ENCODE measurements at places on chromosomes 16 and 17.

DNA sequence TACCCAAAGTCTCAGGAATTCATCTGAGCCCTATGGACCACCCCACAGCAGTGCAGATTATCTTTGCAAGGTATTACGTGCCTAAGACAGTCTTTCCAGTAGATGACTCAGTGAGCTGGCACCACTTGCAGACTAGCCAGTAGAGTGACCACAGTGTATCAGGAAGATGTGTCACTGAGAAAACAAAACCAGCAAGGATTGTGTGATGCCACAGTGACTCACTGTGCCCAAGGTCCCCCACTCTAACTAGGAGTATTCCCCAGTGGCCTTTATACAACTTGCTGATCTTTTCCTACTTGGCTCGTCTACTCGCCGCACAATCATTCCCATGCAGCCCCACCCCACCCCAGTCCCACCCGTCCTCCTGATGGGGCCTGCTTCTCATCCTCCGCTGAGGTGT lies 26.8 kb upstream of the PRKCA start:
- no peaks in the 10 kb centered on the region for H3K4me1 ChIP-seq
- no peak for DNase-seq
- no peak overlapping the region for H3K4me3 ChIP-seq

- H3K27me3 ChIP-seq = peaks cover 10% of the 10 kb centered on the region
Measured at GRCh38 chr17:74852237-74853047, 7.2 kb downstream of the GRIN2C start.

DNA sequence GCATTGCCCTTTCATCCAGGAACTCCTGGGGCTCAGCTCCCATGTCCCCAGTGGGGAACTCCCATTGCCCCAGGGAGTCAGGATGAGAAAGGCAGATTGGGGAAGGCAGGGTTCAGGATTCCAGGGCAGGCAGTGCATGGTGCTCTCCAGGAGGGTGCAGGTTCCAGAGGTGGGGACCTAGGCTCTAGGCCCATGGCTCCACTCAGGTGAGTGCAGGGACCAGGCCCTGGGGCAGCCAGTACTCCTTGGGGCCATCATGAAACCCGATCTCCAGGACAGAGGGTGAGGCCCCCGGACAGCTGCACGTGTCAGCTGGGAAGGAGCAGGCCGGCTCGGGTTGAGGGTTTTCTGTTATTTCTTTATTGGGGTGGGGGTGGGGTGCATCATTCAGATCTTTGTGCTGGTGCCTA lies 1.3 kb upstream of the MTSS2 start:
- no peak for DNase-seq
- no peak overlapping the region for H3K27ac ChIP-seq
- H3K27me3 ChIP-seq = no peaks in the 10 kb centered on the region
- H3K4me1 ChIP-seq = peaks cover 12% of the 10 kb centered on the region

DNA sequence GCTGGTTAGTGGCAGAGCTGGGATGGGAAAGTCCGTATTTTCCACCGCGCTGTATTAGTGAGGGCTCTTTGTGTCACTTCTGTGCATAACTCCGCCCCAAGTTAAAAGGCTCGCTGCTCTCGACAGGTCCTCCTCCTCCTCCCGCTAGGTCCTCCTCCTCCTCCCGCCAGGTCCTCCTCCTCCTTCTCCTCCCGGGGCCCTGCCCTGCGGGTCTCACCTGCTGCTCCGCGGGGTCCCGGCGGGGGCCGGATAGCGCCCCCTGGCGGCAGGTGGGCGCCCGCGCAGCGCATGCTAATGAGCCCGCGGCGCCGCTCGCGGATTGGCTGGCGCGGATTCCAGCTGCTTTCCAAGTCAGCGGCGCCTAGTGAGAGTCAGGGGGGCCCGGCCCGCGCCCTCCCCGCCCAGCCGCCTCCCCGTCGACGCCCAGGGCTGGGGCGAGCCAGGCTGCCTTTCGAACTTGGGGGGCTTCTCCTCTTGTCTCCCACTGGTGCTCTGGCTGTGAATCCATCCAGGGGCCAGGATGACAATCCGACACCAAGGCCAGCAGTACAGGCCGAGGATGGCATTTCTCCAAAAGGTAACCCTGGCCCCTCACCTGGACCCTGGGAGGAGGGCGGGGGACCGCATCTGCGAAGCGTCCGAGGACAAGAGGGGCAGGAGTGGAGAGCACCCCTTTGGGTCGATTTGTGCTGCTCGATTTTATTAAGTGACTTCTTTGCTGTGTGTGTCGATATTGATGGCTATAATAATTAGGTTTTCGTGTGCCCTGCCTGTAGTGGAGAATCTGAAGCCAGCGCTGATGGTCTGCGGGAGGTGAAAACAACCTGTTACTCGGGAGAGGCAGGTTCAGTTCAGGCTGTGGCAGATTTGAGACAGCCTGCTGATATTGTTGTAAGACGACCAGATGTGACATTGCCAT lies at the start of gene RGS9:
TSS of gene RGS9 (plus strand) at position 350 of the 919 bp plus-strand sequence. CDS start at position 521, 171 bp downstream.
- no peak within 1 kb of the TSS for H3K27ac ChIP-seq
- H3K27me3 ChIP-seq = peaks cover 3% of the 10 kb centered on the region
- H3K4me3 ChIP-seq = peak within 1 kb of the TSS; percentile 51
- H3K4me1 ChIP-seq = peaks cover 14% of the 10 kb centered on the region
- H3K36me3 ChIP-seq = no peaks in the 10 kb centered on the region
- DNase-seq = peak; percentile 83

- no peak for DNase-seq
- no peaks in the 10 kb centered on the region for H3K36me3 ChIP-seq
- H3K4me1 ChIP-seq = no peaks in the 10 kb centered on the region
- H3K27ac ChIP-seq = no peak overlapping the region
- no peaks in the 10 kb centered on the region for H3K27me3 ChIP-seq
- H3K4me3 ChIP-seq = no peak overlapping the region
Measured at GRCh38 chr17:73283841-73284282, 22.2 kb upstream of the CPSF4L start.

DNA sequence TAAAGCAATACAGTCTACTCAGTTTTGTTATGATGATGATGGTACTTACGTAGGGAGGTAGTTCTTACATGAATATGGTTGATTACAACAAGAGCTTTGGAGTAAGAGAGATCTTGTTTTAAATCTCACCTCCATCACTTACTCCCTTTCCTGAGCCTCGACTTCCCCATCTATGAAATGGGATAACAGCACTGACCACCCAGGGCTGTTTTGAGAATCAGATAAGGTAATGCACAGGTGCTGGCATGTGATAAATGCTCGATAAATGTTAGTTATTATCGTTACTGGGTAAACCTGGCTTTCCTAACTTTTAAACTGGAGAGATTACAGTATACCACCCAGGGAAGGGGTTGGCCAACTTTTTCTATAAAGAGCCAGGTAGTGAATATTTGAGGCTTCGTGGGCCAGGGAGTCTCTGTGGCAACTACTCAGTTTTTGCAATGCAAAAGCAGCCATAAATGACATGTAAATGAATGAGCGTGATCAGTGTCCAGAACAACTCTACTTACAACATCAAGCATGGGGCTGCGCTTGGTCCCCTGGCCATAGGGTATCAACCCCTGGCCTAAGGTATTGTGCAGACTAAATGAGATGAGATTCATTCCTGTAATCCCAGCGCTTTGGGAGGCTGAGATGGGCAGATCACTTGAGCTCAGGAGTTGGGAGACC lies 73.7 kb downstream of the BMERB1 start:
- no peaks in the 10 kb centered on the region for H3K27me3 ChIP-seq
- DNase-seq = no peak
- peaks cover 10% of the 10 kb centered on the region for H3K4me1 ChIP-seq
- no peak overlapping the region for H3K27ac ChIP-seq
- no peak overlapping the region for H3K4me3 ChIP-seq
- H3K36me3 ChIP-seq = no peaks in the 10 kb centered on the region

DNA sequence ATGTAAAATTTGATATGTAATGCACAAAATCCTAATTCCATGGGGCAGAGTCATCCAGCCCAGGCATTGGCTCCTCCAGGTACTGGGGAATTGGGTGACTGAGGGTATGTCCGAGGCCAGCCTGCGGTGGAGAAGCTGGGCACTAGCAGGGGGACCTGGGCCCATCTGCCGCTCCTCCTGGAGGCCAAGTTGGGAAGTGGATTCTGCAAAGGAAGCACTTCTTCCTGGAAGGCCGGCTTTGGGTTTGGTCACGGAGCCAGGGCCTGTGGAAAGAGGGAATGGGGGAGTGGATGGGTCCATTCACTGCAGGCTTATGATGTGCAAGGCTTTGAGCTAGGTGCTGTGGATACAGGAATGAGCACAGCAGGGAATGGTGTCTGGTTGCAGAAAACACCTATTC lies 85.8 kb downstream of the GNAO1 start:
- H3K27ac ChIP-seq = no peak overlapping the region
- H3K4me1 ChIP-seq = peaks cover 3% of the 10 kb centered on the region
- no peak for DNase-seq
- peaks cover 3% of the 10 kb centered on the region for H3K27me3 ChIP-seq
- no peak overlapping the region for H3K4me3 ChIP-seq

DNA sequence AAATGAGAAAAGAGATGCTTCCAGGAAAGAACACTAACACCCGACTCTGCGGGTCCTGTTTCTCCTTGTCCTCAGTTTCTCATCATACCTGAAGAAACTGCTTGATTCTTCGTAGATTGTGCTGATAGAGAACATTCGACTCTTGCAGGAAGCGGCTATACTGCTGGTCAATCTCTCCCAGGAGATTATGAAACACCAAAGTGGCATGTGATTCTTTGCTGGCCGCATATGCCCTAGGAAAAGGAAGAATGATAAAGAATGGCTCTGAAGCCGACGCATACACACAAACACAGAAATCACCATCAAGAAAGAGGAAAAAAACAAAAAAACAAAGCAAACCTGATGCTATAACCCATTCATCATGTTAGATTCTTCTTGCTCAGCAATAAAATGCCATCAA lies 41.8 kb downstream of the STAT3 start:
- no peak for DNase-seq
- H3K4me3 ChIP-seq = no peak overlapping the region
- H3K4me1 ChIP-seq = peaks cover 13% of the 10 kb centered on the region
- peaks cover 47% of the 10 kb centered on the region for H3K36me3 ChIP-seq

- no peaks in the 10 kb centered on the region for H3K27me3 ChIP-seq
- DNase-seq = no peak
- H3K4me1 ChIP-seq = peaks cover 52% of the 10 kb centered on the region
- peak overlapping the region; percentile 99 for H3K4me3 ChIP-seq
- peaks cover 6% of the 10 kb centered on the region for H3K36me3 ChIP-seq
Measured at GRCh38 chr17:10698096-10698818, 863 bp downstream of the ADPRM start.

GRCh38 chr17:68356520-68356919 lies 65.2 kb downstream of the ARSG start:
- H3K36me3 ChIP-seq = no peaks in the 10 kb centered on the region
- peak; percentile 75 for DNase-seq
- peaks cover 62% of the 10 kb centered on the region for H3K4me1 ChIP-seq
- peak overlapping the region; percentile 60 for H3K27ac ChIP-seq
- peak overlapping the region; percentile 59 for H3K4me3 ChIP-seq

DNA sequence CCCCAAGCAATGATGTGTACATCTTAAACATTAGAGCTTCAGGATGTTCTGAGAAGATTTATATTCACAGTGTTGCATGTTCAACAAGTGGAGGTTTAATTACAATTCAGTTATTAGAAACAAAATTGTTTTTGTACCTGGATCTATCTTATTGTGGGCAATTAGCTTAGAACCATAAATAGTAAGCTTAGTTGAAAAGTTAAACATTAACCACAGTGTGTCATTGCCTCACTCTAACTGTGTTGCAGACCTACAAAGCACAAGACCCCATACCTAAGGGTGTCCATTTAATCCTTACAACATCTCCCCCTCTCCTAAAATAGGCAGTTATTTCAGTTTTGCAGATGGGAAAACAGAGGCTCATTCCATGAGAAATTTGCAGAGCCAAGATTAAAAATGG lies 632.0 kb upstream of the SOX9 start:
- DNase-seq = no peak
- H3K27me3 ChIP-seq = no peaks in the 10 kb centered on the region
- no peaks in the 10 kb centered on the region for H3K36me3 ChIP-seq
- no peak overlapping the region for H3K4me3 ChIP-seq
- no peak overlapping the region for H3K27ac ChIP-seq
- H3K4me1 ChIP-seq = no peaks in the 10 kb centered on the region

DNA sequence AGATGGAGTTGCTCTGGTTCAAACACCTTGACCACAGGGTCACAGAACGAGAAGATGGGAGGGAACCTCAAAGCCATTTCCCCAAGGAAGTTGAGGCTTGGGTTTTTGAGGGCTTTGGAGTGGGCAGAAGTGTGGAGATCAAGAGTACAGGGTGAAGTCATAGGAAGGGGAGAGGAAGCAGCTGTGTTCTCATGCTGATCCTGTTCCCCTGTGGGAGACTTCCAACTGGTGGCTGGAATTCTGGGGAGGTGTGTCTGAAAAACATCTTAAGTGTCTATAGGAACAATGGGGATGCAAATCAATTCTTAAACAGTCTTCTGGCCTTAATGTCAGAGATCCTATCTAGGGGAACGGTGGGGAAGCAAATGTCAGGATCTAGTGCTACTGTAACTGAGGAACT lies 38.8 kb upstream of the HSBP1 start:
- H3K36me3 ChIP-seq = no peaks in the 10 kb centered on the region
- H3K27me3 ChIP-seq = peaks cover 3% of the 10 kb centered on the region
- H3K4me3 ChIP-seq = no peak overlapping the region
- H3K27ac ChIP-seq = no peak overlapping the region

DNA sequence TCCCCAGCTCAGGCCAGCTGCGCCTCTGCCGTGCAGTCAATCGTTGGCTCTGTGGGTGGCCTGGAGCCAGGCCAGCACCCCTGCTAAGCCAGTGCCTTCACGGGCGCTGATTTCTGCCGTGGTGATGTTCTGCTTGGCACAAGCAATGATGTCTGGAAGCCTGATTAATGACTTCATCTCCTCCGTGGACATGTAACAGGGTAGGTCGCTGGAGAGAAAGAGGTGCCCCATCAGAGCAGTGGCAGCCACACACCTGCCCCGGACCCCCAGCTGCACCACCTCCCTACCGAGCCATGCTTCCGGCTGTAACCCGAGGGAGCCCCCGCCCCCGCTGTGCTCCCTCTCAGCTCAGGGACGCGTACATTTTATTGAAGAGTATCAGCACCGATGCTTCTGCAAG lies 1.9 kb downstream of the ARL16 start:
- H3K27me3 ChIP-seq = no peaks in the 10 kb centered on the region
- peaks cover 25% of the 10 kb centered on the region for H3K4me1 ChIP-seq
- no peak overlapping the region for H3K27ac ChIP-seq
- DNase-seq = no peak
- H3K4me3 ChIP-seq = no peak overlapping the region

DNA sequence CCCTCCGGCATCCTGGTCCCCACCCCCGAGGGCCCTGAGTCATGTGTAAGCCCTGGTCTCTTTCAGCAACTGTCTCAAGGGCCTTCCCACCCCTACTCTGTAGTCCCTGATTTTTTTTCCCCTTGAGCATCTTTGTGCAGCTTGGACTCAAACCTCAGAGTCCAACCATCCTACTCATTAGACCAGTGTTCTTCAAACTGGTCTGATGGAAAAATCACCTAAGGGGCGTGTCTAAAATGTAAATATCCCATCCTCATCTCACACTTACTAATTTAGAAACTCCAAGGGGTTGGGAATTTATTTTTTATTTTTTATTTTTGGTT lies 624 bp downstream of the G6PC3 start:
- peaks cover 28% of the 10 kb centered on the region for H3K4me1 ChIP-seq
- H3K27me3 ChIP-seq = no peaks in the 10 kb centered on the region
- peaks cover 5% of the 10 kb centered on the region for H3K36me3 ChIP-seq
- peak overlapping the region; percentile 78 for H3K27ac ChIP-seq
- no peak for DNase-seq

Data from CD4-positive, CD25-positive, alpha-beta regulatory T cell (primary cell).